RWPE2 (cell line): ENCODE measurements at places on chromosomes 16 and 17.
A peak's percentile ranks its signal among the peaks of the same experiment; 100 is the strongest.

GRCh38 chr16:65121870-65122723 lies at the start of gene CDH11:
Gene CDH11, minus strand, starts transcription at chr16:65122063. Its CDS starts 117,194 bp downstream, at chr16:65004869.
- peak; percentile 68 for DNase-seq

DNA sequence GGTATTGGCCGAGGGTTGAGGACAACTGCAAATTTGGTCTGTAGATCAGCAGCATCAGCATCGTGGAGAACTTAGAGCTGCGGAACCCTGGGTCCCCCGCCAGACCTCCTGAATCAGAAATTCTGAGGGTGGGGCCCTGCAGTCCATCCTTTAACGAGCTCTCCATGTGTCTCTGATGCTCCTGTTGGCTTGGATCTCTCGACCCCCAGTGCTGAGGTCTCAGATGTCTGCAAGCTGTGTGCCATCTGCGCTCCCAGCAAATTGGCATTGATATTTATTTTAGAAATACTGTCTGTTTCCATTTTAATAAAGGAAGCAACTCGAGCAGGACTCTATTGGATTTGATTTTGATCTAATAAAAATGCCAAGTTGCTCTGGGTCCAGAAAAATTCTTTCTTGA lies 250.0 kb downstream of the KATNIP start:
- no peak for DNase-seq

- no peak for DNase-seq
Measured at GRCh38 chr16:74305978-74306784, 9.6 kb downstream of the PSMD7 start.

GRCh38 chr16:63690961-63691360 lies 1430.9 kb downstream of the CDH11 start:
- DNase-seq, result no peak

DNA sequence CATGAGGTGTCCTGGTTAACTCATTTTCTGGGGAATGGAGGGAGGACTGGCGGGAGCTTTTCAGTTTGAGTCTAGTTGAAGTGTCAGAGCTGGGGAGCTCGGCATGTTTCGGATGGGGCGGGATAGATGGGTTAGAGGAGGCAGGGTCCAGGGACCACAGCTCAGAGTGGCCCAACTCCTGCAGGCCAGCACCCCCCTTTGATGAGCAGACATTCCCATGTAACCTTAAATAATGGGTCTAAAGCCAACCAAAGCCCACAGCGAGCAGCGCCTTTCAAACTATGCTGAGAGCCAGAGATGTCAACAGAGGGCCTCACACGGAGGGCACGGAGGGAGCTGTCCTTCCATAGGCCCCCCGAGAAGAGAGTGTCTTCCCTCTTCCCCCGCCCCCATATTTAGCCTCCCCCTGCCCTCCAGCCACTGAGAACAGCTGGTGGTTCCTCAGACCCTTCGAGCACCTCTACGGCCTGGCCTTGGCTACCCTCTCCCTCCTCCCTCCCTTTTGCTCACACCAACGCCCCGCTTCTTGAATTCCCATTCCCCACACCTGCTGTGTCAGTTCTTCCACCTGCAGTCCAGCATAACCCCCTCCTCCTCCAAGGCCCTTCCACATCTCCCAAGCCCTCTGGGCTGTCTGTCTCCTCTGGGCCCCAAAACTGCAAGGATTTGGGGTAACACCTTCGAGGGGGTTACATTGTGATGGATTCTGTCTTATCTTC lies 21.8 kb downstream of the RAB11FIP4 start:
- DNase-seq, result no peak

- DNase-seq, result no peak
Measured at GRCh38 chr16:70553645-70554044, 30.0 kb downstream of the SF3B3 start.

- DNase-seq, result no peak
Measured at GRCh38 chr17:1045456-1045855, 48.5 kb downstream of the TIMM22 start.

DNA sequence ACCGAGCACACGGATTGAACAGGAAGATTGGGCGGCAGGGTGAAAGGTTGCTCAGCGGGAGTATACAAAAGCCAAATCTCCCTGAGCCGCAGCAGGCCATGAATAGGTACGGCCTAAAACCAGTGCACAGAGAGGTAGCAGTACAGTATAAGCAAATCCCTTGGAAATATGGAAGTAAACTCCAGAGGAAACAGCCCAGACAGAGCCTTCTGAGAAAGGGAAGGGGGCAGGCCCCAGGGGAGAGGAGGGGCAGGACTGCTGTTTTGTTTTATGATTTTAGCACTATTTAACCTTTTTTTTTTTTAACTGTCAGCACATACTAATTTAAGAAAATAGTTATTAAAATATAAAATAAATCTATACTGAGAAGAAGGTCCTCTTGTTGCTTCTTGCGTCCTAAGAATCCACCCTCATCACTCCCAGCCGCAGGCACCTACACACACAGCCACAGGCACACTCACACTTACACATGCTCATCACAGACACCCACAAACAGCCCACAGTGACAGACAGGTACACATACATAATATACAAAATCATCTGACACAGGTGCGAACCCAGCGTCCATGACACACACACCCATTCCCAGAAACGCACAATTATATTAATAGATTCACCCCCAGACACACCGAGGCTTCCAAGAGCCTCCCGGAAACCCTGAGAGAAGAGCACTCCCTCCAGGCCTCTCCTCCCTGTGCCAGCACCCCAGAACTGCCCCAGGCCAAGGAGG lies 12.8 kb downstream of the PLXDC1 start:
- no peak for DNase-seq

- no peak for DNase-seq
Measured at GRCh38 chr17:2240541-2240940, 63.0 kb downstream of the SMG6 start.

- DNase-seq, result no peak
Measured at GRCh38 chr17:67655478-67656148, 62.1 kb upstream of the NOL11 start.

DNA sequence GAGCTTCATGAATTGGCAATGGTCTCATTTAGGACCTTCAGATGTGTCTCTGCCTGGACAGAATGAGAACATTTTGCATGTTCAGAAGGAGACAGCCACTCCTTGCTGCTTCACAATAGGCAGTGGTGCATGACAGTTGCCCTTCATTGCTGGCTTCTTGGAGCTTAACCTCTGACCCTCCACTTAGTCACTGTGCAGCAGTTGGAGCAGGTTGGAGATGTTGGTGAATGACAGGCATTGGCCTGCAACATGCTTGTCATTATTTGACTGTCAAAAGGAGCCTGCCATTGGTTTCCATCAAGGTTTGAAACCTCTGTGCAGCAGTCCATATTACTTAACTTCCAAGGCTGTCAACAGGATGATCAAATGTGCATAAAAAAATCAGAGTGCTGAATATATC lies 22.7 kb downstream of the FTO start:
- DNase-seq, result no peak

- DNase-seq, result no peak
Measured at GRCh38 chr17:59893676-59894100, 767 bp downstream of the RPS6KB1 start.

GRCh38 chr16:79083508-79084299 lies 516.8 kb downstream of the MAF start:
- no peak for DNase-seq

- DNase-seq, result no peak
Measured at GRCh38 chr16:65083164-65083857, 38.6 kb downstream of the CDH11 start.

GRCh38 chr17:33072421-33073161 lies 80.9 kb downstream of the SPACA3 start:
- no peak for DNase-seq

DNA sequence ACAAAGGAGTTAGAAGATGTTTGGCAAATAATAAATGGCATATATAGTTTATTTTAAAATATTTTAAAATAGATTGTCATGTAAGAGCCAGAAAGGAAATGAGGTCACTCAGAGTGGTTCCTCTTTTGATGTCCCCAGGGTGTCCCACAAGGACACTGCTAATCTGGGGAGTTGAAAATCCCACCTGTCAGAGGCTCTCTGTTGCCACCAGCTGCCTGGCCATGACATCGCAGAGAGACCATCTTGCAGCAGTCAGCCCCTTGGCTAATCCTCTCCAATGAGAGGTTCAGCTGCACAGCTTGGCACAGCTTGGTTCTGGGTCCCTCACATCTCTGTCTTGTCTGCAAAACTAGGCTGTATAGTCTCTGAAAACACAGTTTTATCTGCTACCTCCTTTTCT lies 11.0 kb upstream of the RBFOX1 start:
- no peak for DNase-seq

DNA sequence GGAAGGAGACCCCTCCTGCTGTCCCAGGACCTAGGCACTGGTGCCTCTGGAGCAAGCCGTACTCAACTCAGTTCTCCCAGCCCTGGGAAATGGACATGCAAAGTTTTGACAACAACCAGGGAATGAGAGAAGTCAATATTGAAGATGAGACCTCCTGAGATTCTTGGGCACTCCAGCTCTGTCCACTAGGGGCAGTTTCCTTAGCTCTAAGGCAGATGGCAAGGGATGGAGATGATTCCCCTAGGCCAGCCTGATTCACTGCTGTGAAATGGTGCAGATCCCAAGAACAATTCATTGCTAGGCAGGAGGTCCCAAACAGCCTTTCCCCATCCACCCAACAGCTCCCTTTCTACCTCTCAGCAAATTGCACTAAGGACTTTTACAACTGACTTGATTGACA lies 20.5 kb upstream of the SDR42E2 start:
- DNase-seq, result no peak

- DNase-seq, result no peak
Measured at GRCh38 chr17:28597606-28598383, 1.0 kb downstream of the SPAG5 start.

GRCh38 chr17:65100316-65101140 lies 36.6 kb upstream of the RGS9 start:
- peak; percentile 76 for DNase-seq

DNA sequence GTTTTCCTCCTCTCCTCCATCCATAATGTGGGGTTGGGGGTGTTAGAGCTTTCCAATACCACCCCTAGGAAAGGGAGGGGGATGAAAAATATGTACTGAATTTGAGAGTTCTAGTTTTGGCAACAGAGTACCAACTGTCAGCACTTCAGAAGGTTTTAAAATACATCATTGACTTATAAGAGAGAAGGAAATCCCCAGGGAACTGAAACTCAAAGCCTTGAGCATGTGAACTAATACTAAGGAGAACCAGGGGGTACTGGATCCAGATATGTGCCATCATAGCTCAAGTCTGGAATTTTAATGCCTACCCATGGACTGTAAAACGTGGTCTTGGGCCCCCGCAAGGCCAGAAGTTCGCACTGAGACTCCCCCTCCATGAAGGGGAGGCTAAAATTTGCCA lies 15.8 kb downstream of the CACNG5 start:
- DNase-seq, result no peak

DNA sequence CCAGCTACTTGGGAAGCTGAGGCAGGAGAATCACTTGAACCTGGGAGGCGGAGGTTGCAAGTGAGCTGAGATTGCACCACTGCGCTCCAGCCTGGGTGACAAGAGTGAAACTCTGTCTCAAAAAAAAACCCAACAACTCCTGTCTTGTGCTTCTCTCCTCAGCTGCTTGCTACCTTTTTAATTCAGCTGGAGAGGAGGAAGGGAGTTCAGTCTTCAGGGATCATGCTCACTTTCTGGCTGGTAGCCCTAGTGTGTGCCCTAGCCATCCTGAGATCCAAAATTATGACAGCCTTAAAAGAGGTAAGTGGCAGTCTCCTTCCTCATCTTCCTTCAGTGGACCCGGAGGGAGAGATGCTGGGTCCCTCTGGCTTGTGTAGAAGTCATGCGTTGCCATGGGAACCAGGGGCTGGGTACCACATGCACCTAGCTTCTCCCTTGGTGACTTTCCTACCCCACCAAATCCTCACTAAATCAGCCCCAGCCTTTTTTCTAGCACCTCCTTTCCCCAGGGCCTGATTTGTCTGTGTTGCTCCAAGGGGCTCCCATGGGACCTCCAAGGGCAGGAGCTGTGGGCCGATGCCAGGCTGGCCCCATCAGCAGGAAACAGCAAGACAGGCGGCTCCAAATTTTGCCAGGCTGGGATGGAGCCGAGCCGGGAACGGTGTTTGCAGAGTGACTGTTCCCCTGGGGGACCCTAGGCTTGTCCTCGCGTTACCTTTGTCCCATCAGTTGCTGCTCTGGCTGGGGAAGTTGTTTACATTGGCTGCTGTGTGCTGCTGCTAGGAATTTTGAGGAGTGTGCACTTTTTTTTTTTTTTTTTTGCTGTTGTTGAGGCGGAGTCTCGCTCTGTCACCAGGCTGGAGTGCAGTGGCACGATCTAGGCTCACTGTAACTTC lies 65.2 kb downstream of the ABCC1 start:
- no peak for DNase-seq

- no peak for DNase-seq
Measured at GRCh38 chr17:17322516-17323510, 19.6 kb downstream of the NT5M start.

- no peak for DNase-seq
Measured at GRCh38 chr16:23031508-23032098, 117.6 kb downstream of the USP31 start.

DNA sequence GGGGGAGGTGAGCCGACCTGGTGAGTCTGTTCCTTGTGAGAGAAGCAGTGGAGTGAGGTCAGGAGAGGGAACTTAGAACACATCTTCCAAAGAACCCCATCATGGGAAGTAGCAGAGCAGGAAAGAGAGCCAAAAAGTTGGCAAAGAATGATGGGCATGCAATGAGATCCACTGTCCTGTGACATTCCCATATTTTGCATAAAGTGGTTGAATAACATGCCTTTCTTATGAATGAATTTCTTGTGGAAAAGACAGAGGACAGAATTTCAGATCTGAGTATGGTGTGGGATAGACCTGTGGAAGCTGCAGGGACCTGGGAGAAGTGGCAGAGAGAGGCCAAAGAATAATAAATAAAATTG lies 41.3 kb downstream of the TMEM100 start:
- DNase-seq, result no peak

- DNase-seq, result no peak
Measured at GRCh38 chr17:10474536-10474935, 5.2 kb upstream of the MYH4 start.

DNA sequence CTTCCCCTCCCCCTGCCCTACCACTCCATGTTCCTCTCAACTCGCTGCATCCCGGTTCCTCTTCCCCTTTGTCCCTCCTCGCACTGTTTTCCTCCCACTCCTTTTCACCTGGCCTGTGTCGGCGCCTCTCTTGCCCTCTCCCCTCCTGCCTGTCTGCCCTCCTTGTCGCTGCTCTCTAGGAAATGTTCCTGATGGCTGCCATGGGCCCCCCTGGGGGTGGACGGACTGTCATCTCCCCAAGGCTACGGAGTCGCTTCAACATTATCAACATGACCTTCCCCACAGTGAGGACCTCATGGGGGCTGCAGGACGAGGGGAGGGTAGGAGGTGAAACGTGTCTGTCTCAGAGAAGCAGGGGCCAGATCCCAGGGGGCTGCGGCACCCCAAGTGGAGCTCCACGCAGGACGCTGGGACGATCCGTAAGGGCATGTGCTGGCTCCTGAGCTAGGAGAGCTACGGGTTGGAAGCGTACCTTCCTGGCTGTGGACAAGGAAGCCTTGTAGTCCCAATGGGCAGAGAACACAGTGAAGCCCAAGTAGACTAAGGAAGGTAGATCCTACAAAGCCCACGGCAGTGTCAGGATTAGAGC lies 39.8 kb upstream of the KDM6B start:
- DNase-seq, result no peak

- no peak for DNase-seq
Measured at GRCh38 chr16:88938777-88939244, 38.2 kb downstream of the CBFA2T3 start.
